CD4-positive, alpha-beta T cell treated with Interleukin-2 at 100 ng/mL for 4 hours (primary cell): ENCODE measurements at places on chromosomes 7 and 10.

- DNase-seq: no peak
Measured at GRCh38 chr7:101940830-101941229, 123.4 kb downstream of the CUX1 start.

GRCh38 chr7:123602648-123603047 lies 1.0 kb downstream of the ASB15 start:
- no peak for DNase-seq

- no peak for DNase-seq
Measured at GRCh38 chr10:44976352-44977198, 2.0 kb downstream of the DEPP1 start.

- DNase-seq: no peak
Measured at GRCh38 chr10:86264481-86265231, 101.9 kb downstream of the GRID1 start.

- DNase-seq: no peak
Measured at GRCh38 chr10:18313626-18314025, 173.4 kb downstream of the CACNB2 start.

DNA sequence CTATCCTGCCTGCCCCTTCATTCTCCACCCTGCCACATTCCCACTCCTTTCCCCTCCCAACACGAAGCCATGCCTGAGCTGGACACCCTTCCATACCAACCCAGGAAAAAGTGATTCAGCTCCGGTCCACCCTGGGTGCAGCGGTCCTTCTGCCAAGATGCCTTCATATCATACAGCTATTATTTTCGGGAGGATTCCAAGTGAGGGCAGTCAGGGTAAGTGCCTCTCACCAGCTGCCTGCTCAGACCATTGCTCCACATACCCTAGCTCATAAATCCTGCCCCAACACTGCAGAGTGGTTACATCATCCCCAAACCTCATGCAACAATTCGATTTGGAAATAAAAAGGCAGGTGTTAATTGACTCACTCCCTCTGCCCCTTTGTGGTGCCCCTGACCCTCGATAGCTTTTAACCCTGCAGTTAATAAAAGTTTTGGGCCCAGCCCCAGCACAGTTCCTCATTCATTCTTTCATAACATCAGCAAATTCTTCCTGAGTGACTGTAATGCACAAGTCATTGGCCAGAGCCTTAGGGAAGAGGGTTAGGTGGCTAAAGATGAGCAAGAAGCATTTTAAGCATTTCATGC lies 42.6 kb downstream of the ZNF503 start:
- DNase-seq: no peak

DNA sequence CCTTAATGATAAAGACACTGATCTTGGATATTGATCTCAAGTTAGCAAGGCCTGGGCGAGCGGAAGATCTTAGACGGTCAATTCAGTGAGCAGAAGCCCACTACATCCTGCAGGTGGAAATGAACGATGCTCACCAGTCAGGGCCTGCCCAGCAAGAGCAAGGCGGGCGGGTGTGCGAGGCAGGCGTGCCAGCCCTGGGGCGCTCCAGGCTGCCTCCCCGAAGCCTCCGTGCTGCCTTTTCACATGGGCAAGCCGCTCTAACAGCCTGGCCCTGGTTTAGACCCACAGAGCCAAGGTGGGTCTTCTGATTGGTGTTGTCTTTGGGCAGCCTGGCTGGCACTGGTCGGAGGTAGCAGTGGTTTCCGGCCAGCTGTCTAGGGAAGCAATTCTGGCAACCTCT lies 475.1 kb upstream of the FOXK1 start:
- DNase-seq: no peak

- DNase-seq: no peak
Measured at GRCh38 chr10:97475936-97476594, 22.2 kb downstream of the MMS19 start.

DNA sequence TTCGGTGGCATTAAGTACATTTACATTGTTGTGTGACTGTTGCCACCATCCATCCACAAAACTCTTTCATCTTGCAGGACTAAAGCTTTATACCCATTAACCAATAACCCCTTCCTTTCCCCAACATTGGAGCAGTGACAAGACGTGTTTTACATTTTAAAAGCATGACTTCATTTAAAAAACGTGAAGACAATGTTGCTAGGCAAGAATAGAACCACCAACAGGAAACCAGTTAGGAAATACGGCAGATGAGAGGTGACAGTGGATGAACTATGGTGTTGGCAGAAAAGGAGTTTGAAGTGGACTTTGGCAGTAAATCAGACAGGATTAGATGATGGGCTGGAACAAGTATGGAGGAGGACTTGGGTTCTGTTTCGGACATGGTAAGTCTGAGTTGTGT lies 17.0 kb downstream of the TMEM236 start:
- DNase-seq: no peak

GRCh38 chr10:66045859-66046258 lies 880.0 kb upstream of the LRRTM3 start:
- DNase-seq: no peak

- no peak for DNase-seq
Measured at GRCh38 chr7:39616138-39616537, 7.2 kb upstream of the RALA start.

DNA sequence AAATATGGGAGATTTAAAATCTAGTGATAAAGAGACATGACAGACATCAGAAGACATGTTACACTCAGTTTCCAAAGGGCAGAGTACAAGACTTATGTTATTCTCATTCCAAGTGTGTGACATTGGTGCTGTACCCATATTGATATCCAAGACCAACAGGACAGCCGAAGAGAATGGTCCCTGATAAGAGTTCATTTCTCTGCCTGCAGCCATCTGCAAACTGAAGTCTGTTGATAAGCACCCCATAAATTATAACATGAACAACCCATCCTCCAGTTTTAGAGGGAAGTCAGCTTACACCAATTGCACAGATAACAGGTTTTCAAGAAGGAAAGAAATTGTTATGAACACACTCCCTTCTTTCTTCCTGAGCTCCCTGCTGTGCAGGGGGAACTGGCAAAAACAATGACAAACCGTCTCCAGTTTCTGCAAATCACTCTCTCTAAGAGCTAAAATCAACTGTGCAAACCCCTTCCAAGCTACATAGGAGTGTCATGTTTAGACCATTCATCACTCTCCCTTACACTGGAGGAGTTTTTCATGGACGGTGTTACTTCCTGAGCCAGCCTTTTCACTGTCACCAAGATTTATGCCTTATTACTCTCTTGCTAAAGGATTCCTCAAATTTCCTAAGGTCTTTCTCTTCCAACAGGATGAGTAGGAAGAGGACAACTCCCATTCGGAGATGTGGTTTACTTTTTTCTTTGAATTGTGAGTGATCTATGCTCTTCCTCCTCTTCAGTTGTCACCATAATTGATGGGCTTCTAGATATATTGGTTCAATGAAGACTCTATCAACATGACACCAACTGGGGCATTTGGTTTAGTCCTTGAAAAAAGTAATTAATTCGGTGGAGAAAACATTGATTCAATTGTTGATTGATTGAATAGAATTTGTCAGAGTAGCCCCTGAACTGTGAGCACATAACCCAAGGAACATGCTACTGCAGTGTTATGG lies 80.3 kb upstream of the FAM171A1 start:
- DNase-seq: no peak

DNA sequence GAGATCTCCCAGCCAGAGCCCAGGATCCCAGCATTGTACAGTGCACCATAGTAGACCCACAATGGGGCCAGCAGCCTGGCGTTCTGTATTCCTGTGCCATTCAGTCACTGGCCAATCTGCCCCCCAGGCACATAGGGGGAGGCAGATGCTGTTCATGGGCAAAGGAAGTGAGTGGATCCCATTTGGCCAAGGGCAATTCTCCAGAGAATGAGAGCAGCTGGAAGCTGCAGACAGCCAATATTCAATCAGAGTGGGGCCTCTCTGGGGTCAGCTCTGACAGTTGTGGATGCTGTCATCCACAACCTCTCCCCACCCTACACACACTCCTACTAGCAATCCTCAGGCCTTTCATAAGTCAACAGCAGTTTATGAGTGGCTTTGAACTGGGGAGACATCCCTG lies 17.5 kb downstream of the STEAP1B start:
- no peak for DNase-seq

- DNase-seq: no peak
Measured at GRCh38 chr10:131747791-131748190, 153.0 kb upstream of the PPP2R2D start.

- DNase-seq: peak; percentile 80
Measured at GRCh38 chr10:128064108-128064969, 61.9 kb downstream of the MKI67 start.

- DNase-seq: no peak
Measured at GRCh38 chr7:27235387-27236311, 7.0 kb upstream of the EVX1 start.

GRCh38 chr7:108421720-108422331 lies 34.4 kb downstream of the NRCAM start:
- no peak for DNase-seq

- DNase-seq: no peak
Measured at GRCh38 chr10:45501791-45502190, 127.8 kb downstream of the ALOX5 start.

DNA sequence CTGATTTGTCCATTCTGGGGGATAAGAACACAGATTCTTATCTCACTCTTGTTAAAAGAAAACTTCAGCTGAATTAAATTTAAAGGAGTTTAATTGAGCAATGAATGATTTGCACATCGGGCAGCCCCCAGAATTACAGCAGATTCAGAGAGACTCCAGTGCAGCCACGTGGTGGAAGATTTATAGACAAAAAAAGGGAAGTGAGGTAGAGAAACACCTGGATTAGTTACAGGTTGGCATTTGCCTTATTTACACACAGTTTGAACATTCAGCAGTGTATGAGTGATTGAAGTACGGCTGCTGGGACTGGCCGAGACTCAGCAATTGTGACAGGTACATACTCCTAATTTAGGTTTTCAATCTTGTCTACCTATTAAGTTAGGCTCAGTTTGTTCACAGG lies 46.5 kb upstream of the FAM20C start:
- no peak for DNase-seq

GRCh38 chr7:45048748-45049147 lies 40.0 kb downstream of the NACAD start:
- peak; percentile 48 for DNase-seq

- DNase-seq: no peak
Measured at GRCh38 chr10:2120746-2121145, 383.4 kb upstream of the ADARB2 start.

DNA sequence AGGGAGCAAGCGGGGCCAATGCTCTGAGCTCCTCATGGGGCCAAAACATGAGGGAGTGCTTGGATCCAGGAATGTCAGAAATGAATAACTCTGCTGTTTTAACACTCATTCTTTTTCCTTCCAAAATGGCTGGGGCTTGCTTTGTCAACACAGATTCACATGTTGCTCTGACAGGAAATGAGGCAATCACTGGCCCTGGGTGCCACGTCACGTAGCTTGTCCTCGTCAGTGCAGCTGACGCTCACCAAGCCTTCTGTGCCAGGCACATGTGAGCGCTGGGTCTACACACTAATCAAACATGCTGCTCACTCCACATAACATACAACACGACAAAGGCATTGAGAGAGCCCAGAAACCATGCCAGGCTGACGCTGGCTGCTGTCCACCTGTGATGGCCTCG lies 198.9 kb downstream of the WDR37 start:
- no peak for DNase-seq

DNA sequence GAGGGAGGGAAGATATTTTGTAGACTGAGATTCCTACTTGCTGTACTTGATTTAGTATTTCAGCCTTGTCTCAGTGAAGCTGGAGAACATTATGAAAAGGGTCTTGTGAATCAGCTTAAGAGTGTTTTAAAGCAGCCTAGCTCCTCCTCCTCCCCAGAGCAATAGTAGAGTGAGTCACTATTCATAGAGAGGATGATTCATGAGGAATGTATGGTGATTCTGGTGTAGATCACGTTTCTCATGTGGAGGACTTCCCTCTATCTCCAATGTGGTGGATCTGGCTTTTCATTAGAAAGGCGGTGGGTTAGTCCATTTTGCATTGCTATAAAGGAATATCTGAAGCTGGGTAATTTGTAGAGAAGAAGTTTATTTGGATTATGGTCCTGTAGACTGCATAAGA lies 340.1 kb upstream of the CHRM2 start:
- no peak for DNase-seq

DNA sequence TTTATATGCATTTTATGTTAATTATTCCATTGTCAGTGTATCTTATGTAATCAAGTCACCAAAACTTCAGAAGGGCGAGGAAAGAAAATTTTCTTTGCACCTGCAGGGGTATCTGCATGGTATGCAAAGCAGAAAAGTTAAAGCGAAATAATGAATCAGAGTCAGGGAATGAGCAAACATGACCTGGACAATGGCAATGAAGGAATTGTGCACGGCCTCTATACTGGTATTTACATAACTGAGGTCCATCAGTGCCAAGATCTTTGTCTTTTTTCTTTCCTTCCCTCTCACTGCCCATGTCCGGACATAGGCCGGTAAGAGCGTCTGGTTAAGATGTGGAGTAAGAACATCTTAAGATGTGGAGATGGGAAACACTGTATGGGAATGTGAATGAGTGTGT lies 14.4 kb upstream of the AKR1C3 start:
- no peak for DNase-seq

DNA sequence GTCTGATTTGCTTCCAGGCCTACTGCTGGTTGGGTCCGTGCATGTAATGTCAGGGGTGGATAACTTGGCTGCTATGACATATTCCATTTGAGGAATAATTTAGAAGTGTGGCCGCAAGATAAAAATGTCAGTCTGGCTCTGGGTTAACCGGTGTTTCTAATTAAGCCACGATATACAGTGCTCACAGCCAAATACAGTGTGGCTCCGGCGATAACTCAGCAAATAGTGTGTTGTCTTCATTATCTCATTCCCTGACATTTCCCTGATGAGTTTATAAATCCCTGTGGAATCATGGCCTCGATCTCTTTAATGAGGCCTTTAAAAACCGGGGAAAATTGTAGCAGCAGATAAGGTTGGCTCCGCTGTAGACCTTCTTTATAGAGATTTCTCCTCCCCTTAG lies 1125.0 kb downstream of the TYW1 start:
- DNase-seq: no peak

DNA sequence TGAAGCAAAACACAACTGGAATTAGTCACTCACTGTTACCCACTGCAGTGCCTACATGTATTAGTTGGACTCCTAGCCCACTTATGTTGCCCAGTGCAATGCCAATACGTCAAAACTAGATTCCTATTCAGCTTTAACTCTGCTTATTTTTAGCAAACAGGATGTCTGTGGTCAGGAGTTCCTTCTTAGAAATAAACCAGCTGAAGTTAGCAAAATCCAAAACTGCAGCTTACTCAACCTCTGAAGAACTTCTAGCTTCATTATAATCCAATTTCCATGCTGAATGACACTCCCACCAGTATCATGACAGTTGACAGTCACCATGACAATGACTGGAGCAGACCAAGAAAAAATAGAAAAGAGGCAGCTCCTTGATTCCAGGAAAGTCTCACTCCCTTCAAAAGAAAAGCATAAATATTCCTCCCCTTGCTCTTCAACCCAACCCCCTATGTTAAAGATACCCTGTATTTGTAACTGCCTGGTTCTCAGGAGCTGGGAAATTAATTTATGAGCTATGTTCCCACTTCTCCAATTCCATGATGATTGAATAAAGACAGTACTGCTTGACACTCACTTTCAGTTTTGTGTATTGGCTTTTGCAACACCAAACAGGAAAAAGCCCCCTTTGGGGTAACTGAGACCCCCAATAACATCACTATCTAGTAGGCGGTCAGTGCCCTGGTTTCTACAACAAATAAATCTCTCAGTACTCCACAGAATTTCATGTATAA lies 327.4 kb downstream of the SORCS1 start:
- no peak for DNase-seq
